Stimulated activated naive CD8-positive, alpha-beta T cell treated with anti-CD3 and anti-CD28 coated beads, Interleukin-15, amount 100 ng/mL, for 72 hours (primary cell): ENCODE measurements at places on chromosomes 12 and 14.

- DNase-seq, result no peak
These were observed 74.4 kb downstream of the CEP128 start for GRCh38 chr14:80867091-80867490.

DNA sequence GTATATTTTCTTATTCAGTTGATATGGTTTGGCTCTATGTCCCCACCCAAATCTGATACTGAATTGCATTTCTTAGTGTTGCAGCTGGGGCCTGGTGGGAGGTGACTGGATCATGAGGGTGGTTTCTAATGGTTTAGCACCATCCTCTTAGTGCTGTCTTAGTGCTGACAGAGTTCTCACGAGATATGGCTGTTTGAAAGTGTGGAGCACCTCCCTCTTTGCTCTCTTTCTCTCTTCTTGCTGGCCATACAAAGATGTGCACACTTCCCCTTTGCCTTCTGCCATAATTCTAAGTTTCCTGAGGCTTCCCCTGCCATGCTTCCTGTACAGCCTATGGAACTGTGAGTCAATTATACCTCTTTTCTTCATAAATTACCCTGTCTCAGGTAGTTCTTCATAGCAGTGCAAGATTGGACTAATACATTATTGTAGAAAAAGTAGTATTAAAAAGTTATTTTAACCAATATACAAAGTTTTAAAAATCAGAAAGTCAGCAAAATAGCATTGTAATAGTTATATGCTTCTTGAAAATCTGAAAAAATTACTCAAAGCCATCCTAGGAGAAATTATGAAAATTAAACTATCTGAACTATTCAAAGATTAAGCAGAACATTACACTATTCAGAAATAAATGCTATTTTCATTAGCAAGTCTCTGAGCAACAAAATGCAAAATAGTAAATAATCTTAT is 84.1 kb downstream of the PPP1R12A start:
- DNase-seq, result no peak

GRCh38 chr12:25320123-25321006 is 69.6 kb upstream of the KRAS start:
- DNase-seq, result no peak

- no peak for DNase-seq
These were observed 1.5 kb upstream of the PCK2 start for GRCh38 chr14:24092505-24093206.

DNA sequence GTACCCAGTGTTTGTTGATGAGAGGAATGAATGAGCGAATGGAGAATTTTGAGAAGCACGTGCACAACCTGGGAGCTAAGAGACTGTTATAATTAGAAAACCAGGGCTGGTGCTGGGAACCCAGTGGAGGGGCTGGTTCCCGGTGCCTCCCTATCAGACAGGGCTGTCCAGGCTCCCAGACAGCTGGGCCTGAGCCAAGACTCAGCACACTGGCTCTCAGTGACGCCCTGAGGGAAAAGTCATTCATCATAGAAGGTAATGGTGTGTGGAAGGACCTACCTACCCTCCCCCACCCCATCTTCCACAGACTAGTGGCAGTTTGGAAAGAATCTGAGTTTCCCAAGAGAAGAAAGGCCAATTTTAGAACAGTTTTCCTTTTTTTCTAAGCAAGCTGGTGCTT is 34.7 kb downstream of the KCNA5 start:
- no peak for DNase-seq

- DNase-seq, result no peak
These were observed 455.2 kb downstream of the CCER1 start for GRCh38 chr12:90499795-90500194.
